IMR-90 (cell line): ENCODE measurements at places on chromosomes 6 and 20. TPM values are rescaled to one million over a fixed set of nuclear protein-coding genes. Genes with fewer than 3 reads are reported as not detected.
A peak's percentile ranks its signal among the peaks of the same experiment; 100 is the strongest.

DNA sequence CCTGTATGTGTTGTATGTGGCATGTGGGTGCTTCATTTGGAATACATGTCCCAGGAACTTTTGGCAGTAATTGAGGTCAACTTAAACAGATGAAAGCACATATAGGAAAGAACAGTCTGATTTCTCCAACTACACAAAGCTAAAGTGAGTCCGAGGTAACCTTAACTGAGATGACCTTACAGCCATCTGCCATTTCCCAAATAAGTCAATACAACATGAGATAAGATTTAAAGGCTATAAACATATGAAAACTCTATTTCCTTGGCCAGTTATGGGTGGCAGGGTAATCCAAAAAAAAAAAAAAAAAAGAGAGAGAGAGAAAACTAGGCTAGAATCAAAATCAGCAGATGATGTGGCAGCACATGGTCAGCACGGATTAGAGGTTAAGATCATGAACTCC lies 1068.3 kb downstream of the KHDRBS2 start:
- no peak for DNase-seq

DNA sequence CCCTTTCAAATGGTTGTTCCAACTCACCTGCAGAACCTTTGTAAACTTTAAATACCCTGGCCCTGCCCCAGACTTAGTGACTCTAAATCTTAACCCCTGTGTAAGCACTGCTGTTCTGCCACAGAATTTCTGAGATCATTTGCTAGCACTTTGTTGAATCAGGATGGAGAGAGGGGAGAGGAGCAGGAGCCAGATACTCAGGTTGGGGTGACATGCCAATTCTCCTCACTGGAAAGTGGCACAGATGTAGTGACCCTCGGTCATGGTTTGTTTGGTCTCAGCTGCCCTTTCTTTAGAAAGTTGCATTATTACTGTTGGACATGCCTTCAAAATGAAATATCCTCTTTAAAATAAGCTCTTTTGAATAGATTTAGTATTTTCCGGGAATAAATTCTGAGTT lies 168.0 kb downstream of the ZFAND3 start:
- no peak for DNase-seq

- no peak for DNase-seq
Measured at GRCh38 chr6:153898360-153899059, 140.5 kb upstream of the OPRM1 start.

GRCh38 chr6:138920906-138921305 lies 67.1 kb downstream of the REPS1 start:
- no peak for DNase-seq

GRCh38 chr6:72712910-72713309 lies 91.0 kb downstream of the KCNQ5 start:
- DNase-seq: peak; percentile 21

DNA sequence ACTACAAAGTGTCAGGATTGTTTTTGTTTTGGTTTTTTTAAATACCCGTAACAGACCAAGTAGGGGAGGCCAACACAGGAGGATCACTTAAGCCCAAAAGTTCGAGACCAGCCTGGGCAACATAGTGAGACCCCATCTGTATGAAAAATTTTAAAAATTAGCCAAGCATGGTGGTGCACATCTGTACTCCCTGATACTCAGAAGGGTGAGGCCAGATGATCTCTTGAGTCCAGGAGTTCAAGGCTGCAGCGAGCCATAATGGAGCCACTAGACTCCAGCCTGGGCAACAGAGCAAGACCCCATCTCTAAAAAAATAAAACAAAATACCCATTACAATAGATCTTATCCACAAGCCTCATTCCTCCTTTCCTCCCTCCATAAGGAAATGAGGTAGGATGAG lies 28.7 kb upstream of the TM9SF4 start:
- DNase-seq: no peak

- no peak for DNase-seq
Measured at GRCh38 chr6:24848461-24848860, 49.7 kb upstream of the ARMH2 start.

DNA sequence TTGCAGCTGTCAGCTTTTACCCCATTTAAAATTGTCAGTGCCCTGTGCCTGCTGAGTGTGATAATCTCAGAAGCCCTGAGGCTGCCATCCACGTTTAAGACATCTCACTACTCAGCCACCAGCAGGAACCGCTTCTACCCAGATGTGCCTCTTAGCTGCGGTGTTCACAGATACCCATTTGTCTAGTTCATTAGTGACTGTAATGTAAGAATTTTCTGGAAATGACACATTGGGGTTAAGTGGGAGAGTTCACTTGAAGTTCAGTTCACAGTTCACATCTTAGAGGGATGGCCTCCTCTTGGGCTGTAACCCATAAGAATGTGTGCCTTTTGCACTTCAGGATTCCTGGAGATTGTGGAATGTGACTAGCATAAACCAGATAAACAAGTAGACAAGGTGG lies 477.7 kb downstream of the BTBD3 start:
- no peak for DNase-seq

The PARD6B gene
- polyA plus RNA-seq: 0.14 and 0.17 TPM in 2 replicates

The LY6G6D gene
- not detected in 2 replicates for polyA plus RNA-seq

The HLA-DMB gene
- polyA plus RNA-seq: 0.19 and 0.20 TPM in 2 replicates
